ENCODE measurements at places on chromosomes 1 and 21. TPM values are rescaled to one million over a fixed set of nuclear protein-coding genes. Genes with fewer than 3 reads are reported as not detected.

- DNase-seq = no peak
These were observed 34.5 kb downstream of the RAB3B start for GRCh38 chr1:51955797-51956527.

LIPI gene
- not detected for total RNA-seq

SLC6A9 gene
- total RNA-seq = 2.0 TPM

DNA sequence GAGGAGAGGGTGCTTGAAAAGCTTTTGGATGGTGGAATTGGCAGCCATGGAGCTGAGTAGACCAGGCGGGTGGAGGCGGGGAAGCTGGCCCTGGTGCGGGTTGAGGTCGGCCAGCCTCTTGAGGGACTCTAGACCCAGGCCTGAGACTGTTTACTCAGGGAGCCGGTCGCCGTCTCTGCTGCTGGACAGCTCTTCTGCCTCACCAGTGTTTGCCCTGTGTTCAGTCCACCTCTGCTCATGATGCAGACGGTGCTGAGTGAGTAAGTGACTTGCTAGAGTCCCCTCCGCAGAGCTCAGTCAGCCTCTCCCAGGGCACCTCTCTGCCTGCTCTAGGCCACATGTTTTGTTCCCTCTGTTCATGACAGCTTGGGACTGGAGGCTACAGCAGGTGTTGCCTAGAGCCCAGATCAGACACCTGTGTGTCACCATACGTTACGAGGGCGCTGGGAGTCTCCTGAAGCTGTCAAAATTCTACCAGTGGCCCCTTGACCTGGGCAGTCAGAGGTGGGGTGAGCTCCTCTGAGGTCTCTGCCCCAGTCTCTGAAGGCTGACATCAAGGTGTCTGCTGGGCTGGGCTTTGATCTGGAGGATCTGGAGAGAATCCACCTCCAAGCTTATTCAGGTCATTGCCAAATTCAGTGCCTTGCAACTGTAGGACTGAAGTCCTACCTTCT, 73.5 kb upstream of the WNT4 start:
- DNase-seq = no peak

IFI44 gene
- 2.7 TPM for total RNA-seq

Measured in IMR-90 (cell line).